ENCODE measurements at places on chromosomes 5 and 9.

DNA sequence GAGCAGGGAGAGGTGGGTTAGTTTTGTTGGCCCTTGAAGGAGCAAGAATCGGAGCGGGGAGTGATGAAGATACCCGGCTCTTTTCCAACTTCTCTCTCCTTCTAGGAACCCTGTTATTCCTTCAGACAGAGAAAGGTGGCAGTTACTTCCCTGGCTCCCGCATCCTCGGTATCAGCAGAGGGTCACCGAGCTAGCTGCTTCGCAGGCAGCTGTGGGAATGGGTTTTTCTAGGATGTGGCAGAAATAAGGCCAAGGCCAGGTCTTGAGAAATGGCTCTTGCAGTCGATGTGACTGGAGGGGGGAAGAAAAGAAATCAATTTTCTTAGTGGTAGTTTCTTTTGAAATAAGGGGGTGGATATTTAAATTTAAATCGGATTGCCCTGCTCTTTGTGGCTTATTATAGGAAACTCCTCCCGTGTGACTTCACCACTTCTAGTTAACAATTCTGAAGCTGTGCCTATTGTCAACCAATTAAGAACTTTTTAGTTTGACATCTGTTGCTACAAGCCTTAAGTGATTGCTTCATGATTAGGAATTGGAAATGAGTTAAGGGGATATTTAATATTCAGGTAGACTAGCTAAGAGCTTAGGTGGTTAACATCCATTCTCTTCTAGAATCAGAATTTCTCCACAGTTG lies 1.4 kb downstream of the SAP30L start:
- no peak for DNase-seq

DNA sequence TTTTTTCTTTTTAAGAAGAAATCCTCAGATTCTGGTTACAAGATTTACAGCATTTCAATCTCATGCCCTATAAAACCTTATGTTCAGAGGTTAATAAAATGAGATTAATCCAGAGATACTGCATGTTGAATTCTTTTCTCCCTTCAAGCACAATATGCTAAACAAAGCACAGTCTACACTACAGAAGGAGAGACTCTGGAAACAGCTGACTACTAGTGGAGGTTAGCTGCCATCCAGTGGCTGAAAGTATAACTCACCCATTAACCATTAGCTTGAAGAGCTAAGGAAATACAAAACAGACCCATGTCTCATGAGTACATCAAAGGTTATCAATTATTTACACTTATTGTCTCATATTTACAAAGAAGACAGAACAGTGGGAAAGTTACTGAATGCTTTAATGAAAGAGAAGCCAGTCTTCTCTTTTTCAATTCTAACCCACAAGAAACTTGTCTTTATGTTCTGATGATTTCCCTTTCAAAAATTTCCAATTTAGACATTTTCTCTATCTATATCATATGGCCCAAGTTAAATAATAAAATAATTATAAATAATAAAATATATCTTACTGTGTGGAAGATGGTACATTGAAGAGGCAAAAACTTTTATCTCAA lies 12.7 kb upstream of the DNAH5 start:
- peak; percentile 34 for DNase-seq

DNA sequence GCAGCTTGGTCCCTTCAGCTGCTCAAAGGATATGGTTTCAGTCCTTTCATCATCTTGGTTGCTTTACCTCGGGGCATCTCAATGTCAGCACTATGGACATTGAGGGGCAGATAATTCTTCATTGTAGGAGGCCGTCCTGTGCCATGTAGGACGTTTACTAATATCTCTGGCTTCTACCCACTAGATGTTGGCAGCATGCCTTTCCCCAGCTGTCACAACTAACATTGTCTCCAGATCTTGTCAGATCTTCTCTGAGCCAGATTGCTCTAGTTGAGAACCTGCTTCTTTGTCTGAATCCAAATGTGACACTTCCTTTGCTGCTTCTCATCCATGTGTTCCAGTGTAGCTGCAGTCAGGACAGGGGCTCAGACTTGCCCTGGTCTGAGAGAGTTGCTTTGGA lies 10.3 kb downstream of the PTPA start:
- peak; percentile 46 for DNase-seq

GRCh38 chr5:19577882-19578281 lies 410.1 kb downstream of the CDH18 start:
- DNase-seq = no peak

- no peak for DNase-seq
These were observed 2.0 kb upstream of the TRIM14 start for GRCh38 chr9:98121058-98121457.

DNA sequence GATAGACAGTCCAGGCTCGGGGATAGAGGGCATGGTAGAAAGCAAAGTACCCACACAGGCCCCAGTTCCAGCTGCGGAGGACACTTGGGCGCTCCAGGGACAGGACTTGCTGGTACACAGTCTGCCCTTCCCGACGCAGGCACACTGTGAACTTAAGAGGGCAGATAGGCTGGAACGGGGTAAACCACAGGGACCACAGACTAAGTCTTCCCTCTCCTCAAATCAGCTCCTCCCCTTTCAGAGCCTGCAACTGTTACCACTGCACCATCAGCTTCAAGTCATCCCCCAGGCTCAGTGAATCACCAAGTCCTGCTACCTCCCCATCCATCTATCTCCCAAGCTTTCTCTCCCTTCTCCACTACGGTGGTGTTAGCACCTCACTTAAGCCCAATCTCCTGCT lies 7.3 kb downstream of the GBA2 start:
- no peak for DNase-seq

- DNase-seq = no peak
These were observed 130.9 kb downstream of the HTR1A start for GRCh38 chr5:63831381-63831780.

DNA sequence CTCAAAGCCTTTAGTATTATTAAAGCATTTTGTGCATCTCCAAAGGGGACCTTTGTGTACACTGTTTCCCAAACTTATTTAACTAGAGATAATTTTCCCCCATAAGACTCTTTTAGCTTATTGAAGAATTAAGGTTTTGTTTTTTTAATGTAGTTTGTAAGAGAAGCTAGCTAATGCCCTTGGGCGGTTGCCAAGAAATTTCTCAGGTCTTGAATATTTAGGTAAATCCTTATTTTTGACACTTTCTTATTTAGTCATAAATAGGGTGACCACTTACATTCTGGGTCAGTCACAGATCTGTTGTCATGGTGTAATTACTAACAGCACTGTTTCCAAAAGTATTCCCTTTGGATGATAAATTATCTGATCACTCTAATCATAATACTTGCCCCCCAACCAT lies 27.2 kb downstream of the TNFAIP8 start:
- DNase-seq = no peak

DNA sequence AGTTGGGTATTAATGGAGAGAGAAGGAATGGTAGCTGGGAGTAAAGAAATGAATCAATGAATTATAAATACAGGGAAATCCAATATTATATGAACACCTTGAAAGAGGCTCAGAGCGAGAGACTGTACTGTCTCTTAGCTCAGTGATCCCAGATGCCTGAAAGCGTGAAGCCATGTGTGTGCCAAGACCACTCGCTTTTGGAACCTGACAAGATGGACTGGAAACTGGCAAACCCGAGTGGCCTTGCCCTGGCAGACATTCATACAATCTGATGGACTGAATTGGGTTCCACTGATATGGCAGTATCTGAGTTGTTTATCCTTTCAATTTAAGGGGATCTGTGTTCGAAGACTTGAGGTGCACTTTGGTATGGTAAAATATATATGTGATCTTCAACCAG lies 170.3 kb downstream of the ERCC6L2 start:
- no peak for DNase-seq

- DNase-seq = no peak
These were observed 23.6 kb downstream of the UBAP2 start for GRCh38 chr9:34025062-34025461.

DNA sequence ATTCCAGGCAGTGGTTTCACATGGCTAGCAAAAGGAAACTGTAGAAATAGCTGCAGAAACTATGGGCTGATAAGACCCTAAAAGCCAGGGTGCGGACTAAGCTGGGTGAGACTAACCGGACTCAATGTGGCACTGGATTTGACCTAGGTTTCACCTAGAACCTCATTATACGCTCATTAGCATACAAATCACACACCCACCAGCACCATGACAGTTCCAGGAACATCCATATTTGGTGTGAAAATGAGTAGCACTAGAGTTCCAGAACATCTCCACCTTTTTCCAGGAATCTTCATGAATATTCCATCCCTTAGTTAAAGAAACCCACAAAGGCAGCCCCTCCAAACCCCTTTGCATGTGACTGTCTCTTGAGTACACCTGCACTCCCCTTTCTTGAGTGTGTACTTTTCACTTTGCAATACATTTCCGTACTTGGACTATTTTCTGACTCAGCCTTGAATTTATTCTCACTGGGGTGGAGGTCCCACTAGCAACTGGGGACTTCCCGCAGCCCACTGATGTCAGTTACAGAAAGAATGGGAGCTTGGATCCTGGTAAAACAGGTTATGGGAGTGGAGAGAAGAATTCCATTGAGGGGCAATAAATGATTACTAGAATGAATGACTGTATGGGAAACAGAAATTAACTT lies 58.0 kb upstream of the SPATA31C2 start:
- no peak for DNase-seq

DNA sequence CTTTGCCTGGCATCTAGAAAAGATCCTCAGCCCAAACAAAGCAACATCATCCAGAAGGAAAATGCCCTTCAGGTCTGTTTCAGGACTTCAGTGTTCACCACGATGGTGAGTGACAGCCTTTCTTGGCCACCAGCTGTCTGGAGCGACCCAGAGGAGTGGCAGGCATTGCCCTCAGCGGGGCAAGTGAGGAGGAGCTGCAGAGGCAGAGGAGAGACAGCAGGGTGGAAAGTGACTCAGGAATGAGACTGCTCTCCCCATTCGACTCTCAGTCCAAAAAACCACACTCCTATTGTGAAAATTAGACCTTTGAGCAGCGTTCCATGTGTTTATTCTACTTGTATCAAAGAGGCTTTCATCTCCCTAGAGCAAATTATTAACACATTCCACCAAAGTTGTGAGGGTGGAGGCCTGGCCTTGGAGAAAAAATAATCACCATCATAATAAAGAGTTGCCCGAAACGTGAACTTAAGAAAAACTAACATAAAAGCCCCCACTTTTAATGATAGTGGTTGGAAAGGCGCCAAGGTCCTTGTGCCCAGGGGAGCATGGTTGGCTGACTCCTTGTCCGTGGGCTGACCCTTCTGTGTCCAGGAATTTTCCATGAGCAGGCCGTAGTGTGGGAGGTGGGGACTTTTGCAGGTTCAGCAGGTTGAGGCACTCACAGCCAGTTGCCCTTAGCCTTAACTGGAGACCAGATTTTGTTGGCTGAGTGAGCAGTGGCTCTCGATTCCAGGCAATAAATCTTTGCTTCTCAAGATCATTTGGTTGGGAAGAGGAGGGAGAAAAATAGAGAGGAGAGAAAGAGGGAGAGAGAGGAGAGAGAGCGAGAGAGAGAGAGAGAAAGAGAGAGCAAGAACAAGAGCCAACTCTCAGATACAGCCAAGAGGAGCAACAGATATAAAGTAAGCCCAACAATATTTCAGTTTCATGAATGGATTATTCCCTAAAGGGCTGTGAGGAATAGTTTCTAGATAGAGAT lies 125.9 kb upstream of the ANKRD55 start:
- no peak for DNase-seq

All from GM04504 (cell line).